Chondrocyte (in vitro differentiated cells): ENCODE measurements at places on chromosomes 12 and 14. TPM values are rescaled to one million over a fixed set of nuclear protein-coding genes. Genes with fewer than 3 reads are reported as not detected.
A peak's percentile ranks its signal among the peaks of the same experiment; 100 is the strongest.

Gene GALNT6
- 0.90 to 1.5 TPM (median 1.1 TPM) in 3 replicates for total RNA-seq

DNA sequence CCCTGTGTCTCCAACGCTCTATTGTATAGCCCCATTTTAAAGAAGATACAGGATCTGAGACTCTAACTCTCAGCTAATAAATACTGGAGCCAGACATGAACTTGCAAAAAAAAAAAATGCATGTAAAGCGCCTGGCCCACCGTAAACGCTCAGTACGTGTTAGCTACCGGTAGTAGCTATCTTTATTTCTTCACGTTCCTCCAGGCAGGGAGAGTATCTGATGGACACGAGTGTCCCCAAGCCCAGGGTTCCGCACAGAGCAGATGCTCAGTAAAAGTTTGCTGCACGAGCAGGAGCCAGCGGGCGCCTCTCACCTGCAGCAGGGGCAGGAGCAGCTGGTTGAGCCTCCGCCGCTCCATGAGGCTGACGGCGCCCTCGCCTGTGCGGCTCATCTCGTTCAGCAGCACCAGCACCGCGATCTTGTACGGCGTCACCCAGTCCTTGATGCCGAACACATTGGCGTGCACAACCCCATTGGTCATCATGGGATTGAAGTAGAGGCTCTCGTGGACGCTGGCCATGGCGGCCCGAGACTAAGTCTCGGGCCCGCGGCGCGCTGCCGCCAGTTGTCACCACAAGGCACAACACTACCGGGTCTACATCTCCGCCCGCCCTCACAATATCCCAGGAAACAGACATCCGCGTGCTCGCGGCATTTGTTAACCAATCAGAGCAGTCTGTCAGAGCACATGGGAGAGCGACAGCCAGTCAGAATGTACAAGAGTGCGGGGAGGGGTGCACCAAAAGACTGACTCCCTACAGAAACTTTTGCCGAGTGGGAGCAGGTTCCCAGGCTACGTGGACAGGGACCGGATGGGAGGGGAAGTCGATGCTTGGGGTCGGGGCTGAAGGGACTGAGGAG is at the start of gene ANAPC5:
ANAPC5 (minus strand) TSS at position 592 of the 862 bp plus-strand sequence; CDS start at position 521, 71 bp downstream.
- DNase-seq: peak; percentile 97

- no peak for DNase-seq
Observed at GRCh38 chr12:89672589-89672979, 36.1 kb downstream of the ATP2B1 start.

DNA sequence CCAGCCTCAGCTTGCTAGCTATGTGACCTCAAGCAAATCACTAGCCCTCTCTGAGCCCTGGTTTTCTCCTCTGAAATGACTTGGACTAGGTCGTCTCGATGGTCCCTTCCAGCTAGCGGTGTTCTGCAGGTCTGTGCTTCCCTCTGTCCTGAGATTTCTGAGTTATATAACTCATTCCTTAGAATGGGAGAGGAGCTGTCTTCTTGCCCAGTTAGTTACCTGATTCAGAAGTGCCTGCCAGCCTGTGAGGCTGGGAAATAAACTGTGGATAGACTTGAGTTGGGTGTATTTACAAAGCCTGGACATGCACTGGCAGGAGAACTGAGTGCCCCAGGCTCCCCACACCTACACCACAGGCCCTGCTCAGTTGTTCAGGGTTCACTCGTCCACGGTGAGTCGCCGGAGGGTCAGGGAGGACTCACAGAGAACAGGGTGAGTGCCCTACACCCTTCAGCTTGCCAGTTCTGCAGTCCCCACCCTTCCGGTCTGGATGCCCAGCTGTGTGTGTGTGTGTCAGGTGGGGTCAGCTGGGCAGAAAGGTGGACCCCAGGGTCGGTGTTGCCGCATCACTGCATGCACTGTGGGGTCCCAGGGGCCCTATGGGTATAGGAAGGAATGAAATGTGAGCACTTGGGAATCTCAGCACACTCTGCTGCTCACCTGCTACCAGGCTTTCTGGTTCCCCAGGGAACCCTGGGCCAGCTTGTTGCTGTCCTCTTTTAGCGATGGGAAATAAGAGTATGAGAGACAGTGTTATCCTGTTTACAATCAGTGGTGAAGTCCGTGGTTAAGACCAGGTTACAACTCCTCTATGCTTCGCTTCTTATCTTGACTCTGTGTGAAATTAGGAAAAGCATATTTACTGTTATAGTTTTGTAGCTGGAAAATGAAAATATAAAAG is 348.2 kb downstream of the DPF3 start:
- DNase-seq: no peak

Gene TNS2
- total RNA-seq: 104 to 107 TPM (median 105 TPM) in 3 replicates

DNA sequence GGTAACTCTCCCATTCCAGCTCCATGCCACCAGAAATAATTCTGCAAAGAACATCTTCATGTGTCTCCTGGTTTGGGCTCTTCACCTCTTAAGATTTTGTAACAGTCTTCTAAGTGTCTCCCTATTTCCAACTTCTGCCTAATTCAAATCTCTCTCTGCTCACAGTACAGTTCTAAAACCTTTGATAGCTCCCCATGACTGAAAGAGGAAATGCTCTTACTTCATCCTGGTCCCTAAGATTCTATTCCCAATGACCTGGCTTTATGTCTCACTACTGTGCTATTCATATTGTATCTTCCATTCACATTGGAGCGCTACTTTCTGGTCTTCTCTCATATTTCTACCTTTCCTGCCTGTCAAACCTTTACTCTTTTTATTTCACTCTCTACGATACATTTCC is 1.6 kb downstream of the AMN1 start:
- DNase-seq: no peak

Gene FAM90A1
- not detected in 3 replicates for total RNA-seq

DNA sequence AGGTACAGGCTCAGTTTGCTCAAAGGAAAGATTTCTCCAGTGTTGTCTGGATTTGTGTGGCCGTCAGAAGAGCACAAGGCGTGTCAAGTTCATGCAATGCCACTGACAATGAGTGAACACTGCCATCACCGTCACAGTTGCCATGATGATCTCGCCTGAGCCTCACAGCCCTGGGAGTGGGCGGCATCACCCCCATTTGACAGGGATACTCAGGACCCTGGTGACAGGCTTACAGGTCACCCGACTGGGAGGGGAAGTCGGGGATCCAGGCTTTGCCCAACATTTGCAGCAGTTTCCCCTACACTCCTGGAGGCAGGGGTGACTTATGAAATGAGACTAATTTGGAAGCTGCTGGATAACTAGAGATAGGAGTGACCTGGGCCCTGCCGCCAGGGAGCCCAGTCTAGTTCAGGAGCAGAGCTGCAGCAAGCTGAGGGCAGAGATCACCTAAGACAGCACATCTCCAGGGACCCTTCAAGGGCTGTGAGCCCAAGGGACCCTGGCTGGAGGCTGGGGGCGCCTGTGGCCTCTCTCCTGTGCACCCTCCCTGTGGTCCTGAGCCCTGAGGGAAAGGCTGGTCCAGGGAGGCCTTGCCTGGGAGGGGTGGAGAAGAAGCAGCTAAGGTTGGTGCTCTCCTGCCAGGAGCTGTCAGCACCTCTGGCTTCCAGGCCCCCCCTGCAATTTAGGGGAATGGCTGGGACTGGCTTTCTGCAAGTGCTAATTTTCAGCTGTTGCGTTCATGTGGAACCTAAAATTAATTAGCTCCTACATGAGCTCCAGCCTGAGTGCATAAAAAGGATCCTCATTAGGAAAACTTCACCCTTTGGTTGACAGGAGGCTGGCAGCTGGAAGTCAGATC is 32.4 kb upstream of the BEGAIN start:
- DNase-seq: peak; percentile 39

GRCh38 chr12:127280393-127281275 is 986.3 kb upstream of the TMEM132C start:
- DNase-seq: no peak

GRCh38 chr12:110431957-110432587 is 18.1 kb downstream of the ARPC3 start:
- no peak for DNase-seq

GRCh38 chr12:62264706-62265105 is 4.5 kb downstream of the USP15 start:
- no peak for DNase-seq

Gene HECTD1
- 142 to 178 TPM (median 146 TPM) in 3 replicates for total RNA-seq

- DNase-seq: no peak
Observed at GRCh38 chr12:1289371-1290155, 298.5 kb downstream of the ERC1 start.

- DNase-seq: no peak
Observed at GRCh38 chr14:50719911-50720759, 52.0 kb upstream of the SAV1 start.

- no peak for DNase-seq
Observed at GRCh38 chr14:22601996-22602395, 3.9 kb downstream of the ABHD4 start.

Gene C1QL4
- total RNA-seq: 0.33 to 0.60 TPM (median 0.46 TPM) in 3 replicates

DNA sequence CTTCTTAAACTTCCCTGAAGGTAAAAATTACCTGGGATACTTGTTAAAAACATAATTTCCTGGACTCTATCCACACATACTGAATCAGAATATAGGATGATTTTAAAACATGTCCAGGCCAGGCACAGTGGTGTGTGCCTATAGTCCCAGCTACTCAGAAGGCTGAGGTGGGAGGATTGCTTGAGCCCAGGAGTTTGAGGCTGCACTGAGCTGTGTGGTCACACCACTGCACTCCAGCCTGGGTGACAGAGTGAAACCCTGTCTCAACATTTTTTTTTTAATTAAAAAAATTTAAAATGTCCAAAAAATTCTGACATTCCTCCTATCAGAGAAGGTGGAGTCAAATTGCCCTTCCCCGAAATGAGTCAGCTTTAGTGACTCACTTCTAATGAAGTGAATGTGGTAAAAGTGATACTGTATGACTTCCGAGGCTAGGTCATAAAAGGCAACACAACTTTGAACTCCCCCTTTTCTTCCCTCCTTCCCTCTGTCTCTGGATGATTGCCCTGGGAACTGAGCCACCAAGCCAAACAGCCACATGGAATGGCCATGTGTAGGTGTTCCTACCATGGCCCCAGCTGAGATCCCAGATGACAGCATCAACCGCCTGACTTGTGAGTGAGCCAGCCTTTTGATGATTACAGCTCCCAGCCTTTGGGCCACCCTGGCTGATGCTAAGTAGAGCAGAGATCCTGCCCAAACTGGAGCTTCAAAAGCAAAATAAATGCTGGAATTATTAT is 36.3 kb downstream of the LIMA1 start:
- no peak for DNase-seq

GRCh38 chr12:68962877-68963855 is 30.2 kb upstream of the CPM start:
- no peak for DNase-seq

Gene LRFN5
- 0.10 TPM in 1 of 3 replicates, not detected in the others for total RNA-seq

- DNase-seq: no peak
Observed at GRCh38 chr12:123171967-123172366, 21.1 kb upstream of the PITPNM2 start.
